ENCODE measurements at places on chromosomes 4 and X.

DNA sequence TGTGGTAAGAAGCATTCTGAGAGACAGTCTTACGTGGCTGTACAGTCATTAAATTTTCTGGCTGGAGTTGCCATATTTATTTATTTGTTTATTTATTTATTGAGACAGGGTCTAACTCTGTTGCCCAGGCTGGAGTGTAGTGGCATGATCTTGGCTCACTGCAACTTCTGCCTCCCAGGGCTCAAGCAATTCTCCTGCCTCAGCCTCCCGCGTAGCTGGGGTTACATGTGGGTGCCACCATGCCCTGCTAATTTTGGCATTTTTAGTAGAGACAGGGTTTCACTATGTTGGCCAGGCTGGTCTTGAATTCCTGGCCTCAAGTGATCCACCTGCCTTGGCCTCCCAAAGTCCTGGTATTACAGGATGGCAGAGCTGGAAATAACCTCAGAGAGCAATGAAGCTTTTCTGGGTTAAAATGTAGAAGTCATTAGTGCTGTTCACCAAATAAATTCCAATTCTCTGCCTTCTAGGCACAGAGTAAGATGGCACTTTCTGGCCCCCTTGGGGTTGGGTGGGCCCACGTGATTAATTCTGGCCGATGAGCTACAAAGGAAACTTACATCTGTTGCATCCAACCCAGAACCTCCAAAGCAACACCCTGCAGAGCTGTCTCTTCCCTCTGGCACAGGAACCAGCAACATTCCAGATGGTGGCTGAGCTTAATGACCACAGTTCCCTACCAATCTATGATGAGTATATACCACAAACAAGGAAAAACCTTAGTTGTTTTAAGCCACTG, 4.5 kb downstream of the MRFAP1 start:
- DNase-seq, result no peak

DNA sequence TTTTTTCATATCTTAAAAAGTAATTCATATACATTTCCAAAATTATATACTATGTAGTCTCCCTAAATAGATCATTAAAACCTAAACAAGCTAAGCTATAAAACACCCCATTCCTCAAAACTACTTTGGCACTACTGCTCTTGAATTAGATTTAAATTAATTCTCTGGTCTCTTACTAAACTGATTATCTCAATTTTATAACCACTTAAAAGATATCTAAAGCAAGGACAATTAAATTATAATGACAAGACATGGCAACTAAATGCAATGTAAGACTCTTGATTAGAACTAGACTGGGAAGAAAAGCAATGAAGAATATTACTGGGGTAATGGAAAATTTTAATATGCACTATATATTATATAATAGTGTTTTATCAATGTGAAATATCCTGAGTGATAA, 27.9 kb downstream of the TMEM184C start:
- DNase-seq, result no peak

- DNase-seq, result no peak
These were observed 57.8 kb upstream of the BEND2 start for GRCh38 chrX:18278449-18278848.

DNA sequence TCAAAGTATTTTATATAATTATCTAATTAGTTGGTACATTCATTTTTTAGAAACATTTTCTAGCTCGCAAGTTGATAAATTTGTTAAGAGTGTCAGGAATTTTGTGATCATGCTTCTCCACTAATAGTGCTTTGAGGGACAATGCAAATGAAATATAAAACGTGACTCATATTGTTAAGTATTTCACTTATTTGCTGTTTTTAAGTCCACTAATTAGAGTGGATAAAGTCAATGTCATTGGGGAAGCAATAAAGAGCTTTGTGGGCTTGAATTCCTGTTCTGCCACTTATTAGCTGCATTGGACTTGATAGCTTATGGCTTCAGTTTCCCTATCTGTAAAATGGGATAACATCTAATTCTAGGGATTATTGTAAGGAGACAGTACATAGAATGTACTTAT, 26.5 kb upstream of the ANAPC4 start:
- no peak for DNase-seq

GRCh38 chrX:140817943-140818342, 108.4 kb downstream of the LINC00632 start:
- DNase-seq, result peak; percentile 48

GRCh38 chrX:116493271-116493670, 30.5 kb upstream of the CT83 start:
- DNase-seq, result no peak

DNA sequence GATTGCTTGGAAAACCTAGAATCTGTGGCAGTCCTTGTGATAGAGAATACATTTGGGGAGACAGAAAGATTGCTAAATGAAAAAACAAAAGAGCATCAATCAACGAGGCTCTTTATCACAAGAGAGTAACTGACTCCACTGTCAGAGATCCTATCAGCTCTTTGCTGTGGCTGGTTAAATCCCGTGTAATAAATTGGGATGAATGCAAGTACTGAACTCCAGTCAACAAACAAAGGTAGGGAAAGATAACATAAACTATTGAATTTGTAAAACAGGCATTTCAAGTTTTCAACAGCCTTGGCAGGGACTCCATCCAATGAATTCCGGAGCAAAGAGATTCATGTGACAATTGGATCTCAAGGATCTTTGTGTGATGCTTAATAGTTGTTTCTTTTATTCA, 21.3 kb downstream of the MMRN1 start:
- no peak for DNase-seq

DNA sequence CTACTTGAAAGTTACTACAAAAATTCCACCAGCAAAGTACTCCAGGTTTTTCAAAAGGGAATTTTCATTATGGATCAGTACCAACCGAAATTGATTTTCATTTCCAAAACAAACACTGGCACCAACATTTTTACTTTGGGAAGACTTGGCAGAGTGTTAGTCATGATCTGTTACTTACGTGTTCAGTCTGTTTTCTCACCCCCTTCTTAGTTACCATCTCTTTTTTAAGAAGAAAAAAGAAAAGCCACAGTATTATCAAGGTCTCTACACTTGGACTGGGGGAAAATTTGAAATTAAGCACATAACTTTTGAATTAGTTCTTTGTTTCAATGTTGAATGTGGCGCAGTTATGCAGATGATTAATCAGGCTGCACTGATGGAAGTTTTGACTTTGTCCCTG, 27.5 kb downstream of the RBBP7 start:
- DNase-seq, result no peak

DNA sequence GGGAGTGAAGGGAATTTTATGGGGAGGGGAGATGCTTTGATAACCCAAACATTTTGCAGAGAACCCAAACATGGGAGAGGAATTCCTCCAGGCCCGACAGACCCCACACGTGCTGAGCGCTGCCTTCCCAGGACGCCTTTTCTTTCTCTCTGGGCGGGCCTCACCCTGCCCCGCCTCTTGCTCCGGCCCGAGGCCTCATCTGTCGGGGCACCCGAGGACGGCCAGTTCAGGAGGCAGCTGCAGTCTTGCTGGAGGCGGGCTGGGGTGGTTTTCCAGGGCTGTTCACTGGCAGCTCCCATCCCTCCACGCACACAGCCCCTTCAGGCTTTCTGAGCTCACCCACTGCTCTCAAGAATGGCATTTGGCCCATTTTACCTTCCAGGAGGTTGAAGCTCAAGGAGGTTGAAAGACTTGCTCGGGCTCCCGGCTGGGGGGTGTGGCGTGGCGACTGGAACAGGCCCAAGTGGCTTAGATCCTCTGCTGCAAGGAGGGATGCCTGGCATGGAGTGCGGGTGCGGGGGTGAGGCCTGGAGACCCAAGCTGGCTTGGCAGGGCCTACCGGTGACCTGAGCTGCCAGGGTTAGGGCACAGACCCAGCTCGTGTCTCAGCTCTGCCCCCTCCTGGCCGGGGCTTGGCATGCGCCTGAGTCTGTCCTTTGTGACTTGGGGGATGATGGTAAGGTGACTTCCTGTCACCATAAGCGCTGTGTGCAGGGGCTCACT, 99.2 kb downstream of the PSAPL1 start:
- peak; percentile 77 for DNase-seq

- no peak for DNase-seq
These were observed 164.2 kb downstream of the CBR4 start for GRCh38 chr4:168845897-168846296.

DNA sequence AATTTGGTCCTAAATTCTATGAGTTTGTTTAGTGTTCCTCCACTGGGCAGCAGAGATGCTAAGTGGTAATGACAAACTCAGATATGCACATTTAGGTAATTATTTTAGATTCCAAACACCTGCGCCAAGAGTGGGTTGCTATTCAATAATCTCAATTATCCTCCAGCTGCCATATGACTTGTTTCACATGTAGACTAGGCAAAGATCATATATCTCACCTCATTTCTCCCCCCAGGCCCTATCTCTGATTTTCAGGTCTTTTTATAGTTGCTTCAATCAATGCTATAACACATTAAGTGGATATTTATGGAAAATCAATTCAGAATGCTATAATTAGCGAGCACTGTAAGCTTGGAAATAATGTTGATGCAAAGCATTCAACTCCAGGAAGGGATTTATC, 217.6 kb downstream of the KCTD8 start:
- no peak for DNase-seq

DNA sequence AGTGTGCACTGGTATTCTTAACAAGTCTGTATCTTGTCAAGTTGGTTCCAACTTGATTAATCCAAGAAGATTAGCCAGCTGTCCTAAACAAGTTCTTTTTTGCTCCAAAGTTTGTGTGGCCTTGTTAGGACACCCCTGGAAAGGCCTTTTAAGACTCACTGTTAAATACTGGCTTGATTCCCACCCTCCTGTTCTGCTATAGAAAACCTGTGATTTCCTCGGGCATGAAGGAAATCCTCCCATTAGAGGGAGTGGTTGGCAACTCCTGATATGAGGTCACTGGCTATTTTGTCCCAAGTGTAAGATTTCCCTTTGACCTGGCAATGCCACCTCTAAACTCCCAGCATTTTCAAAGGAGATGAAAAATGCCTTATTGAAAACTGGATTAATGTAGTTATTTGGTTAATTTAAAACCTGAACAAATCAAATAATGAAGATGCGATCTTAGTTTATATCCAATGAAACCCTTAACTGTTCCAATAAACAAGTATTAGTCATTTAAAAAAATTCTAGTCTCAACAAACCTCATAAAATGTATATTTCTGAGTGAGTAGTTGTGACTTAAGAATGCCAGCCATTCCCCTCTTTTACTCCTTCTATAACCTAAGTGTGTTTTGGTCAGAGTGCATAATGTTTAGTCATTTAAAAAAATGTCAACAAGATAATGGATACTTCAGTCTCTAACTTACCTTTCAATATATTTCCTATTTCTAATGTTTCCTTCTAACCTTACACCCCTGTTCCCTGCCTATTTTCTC, 94.4 kb downstream of the NPNT start:
- no peak for DNase-seq

GRCh38 chr4:94277534-94277933, 65.1 kb downstream of the HPGDS start:
- no peak for DNase-seq
